ENCODE measurements at places on chromosomes 3 and 15.

GRCh38 chr15:53830707-53831386 is 71.4 kb upstream of the WDR72 start:
- DNase-seq, result no peak

DNA sequence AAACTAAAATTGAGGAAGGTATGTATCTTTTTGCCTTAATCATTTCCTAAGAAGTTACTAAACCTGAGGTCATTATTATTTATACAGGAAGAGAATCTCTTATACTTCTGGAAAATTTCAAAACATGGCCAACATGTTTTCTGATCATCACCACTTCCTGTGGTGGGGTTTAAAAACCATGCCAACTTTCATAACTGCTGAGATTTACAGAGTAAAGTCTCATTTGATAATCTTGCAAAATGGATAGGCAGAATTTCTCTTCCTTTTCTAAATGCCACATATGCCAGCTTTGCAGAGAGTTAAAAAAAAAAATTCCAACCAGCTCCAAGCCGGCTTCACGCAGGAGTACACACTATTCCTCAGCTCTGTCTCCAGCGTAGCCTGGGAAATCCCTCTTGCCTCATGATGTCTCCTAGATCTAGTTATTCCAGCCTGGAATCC is 124.3 kb upstream of the SPRED1 start:
- no peak for DNase-seq

GRCh38 chr3:4835616-4836043 is 143.6 kb upstream of the BHLHE40 start:
- no peak for DNase-seq

GRCh38 chr15:39403640-39404117 is 177.2 kb upstream of the THBS1 start:
- no peak for DNase-seq

DNA sequence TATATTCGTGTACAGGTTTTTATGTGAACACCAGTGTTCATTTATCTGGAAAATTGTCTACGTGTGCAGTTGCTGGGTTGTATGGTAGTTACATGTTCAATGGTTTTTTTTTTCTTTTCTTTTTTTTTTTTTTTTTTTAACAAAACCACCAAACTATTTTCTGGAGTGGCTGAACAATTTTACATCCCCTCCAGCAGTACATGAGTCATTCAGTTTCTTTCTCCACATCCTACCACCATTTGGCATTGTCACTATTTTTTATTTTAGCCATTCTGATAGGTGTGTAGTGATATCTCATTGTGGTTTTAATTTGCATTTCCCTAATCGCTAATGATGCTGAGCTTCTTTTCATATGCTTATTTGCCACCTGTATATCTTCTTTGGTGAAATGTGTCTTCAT is 256.3 kb upstream of the EOMES start:
- no peak for DNase-seq

DNA sequence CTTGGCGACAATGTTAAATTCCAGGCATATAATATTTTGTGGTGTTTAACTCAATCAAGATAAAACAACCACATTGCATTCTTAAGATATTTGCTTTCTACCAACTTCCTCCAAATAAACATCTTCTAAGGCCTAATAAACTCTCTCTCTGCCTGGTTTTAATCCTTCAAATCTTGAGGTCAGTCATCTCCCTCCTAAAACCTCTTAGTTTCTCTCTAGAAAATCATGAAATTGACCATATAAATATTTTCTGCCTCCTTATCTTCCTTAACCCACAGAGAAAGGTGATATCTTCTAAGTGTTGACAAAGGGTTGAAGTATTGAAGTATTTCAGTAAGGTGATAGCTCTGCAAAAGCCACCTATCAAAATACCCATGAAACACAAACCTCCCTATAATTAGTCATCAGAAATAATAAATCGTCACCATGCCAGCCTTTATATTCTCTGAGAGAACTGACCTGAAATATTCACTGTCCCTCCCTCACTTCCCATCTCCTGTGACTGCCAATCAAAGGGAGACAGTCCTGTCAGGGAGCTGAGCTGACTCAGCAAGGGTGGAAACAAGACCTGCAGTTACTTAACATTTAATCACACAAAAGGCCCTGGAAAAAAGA is 1261.1 kb downstream of the ROBO1 start:
- DNase-seq, result no peak

DNA sequence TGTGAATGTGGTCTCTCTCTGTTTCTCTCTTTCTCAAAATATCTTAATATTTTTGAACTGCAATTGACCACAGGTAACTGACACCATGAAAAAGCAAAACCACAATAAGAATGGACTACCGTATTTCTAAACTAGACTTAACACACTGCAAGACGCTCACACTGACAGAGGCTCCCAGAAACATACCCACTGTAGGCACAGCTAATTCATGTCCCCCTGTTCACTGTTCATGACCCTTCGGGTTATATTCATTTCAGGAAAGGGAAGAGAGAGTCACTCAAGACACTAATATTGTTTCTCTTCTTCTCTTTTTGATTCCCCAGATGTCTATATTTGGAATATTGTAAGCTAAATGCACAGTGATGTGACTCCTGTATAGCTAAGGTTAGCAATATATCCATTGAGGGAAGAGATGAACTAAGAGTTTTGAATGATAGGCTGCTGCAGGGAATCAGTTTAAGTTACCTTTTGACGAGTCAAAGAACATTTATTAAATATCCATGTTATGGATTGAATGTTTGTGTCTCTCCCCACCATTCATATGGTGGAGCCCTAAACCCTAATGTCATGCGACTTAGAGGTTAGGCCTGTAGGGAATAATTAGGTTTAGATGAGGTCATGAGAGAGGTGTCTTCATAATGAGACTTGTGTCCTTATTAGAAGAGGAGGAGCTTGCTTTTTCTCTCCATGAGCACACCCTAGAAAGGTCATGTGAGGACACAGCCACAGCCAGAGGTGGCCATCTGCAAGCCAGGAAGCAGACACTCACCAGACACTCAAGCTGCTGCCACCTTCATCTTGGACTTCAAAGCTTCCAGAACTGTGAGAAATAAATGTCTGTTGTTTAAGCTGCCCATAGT is 216.6 kb upstream of the GRM7 start:
- no peak for DNase-seq

- DNase-seq, result no peak
These were observed 379.7 kb upstream of the EPHA6 start for GRCh38 chr3:96434651-96435050.

GRCh38 chr15:43330780-43331087 is 361 bp upstream of the LCMT2 start:
- no peak for DNase-seq

- DNase-seq, result no peak
These were observed 12.4 kb downstream of the GLCE start for GRCh38 chr15:69172847-69173246.

GRCh38 chr3:131091768-131092167 is 65.1 kb downstream of the NEK11 start:
- DNase-seq, result no peak

- DNase-seq, result no peak
These were observed 10.5 kb downstream of the POMGNT2 start for GRCh38 chr3:43095370-43095769.

DNA sequence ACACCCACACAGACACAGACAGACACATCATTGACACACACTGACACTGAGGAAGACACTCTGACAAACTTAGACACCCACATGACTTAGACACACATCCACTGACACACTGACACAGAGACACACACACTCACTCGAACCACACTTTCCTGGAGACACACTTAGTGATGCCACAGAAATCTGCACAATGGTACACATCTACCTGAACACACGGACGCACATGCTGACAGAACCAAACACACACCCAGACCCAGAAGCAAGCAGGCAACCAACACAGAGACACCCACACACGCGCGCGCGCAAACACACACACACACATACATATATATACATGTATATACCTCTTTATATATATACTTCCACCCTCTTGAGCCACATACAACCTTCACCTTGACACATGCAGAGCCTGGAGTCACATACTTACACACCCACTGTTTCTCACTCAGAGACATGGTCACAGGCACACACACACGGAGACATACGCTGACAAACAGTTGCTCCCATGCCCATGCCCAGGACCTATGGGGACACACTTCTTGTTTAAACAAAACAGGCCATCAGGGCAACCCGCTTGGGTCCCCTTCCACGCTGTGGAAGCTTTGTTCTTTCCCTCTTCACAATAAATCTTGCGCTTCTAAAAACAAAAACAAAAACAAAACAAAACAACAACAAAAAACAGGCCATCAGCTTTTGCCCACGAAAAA is 913 bp upstream of the SCN5A start:
- DNase-seq, result no peak

DNA sequence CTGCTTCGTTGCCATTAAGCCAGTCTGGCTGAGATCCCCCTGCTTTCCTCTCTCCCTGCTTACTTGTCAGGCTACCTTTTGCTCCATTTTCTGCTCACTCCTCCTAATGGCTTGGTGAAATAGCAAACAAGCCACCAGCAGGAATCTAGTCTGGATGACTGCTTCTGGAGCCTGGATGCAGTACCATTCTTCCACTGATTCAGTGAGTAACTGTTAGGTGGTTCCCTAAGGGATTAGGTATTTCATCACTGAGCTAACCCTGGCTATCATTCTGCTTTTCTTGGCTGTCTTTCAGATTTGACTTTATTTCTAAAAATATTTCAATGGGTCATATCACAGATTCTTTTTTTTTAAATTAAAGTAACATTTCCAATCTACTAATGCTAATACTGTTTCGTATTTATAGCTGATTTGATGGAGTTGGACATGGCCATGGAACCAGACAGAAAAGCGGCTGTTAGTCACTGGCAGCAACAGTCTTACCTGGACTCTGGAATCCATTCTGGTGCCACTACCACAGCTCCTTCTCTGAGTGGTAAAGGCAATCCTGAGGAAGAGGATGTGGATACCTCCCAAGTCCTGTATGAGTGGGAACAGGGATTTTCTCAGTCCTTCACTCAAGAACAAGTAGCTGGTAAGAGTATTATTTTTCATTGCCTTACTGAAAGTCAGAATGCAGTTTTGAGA is 25.0 kb downstream of the CTNNB1 start:
- no peak for DNase-seq

DNA sequence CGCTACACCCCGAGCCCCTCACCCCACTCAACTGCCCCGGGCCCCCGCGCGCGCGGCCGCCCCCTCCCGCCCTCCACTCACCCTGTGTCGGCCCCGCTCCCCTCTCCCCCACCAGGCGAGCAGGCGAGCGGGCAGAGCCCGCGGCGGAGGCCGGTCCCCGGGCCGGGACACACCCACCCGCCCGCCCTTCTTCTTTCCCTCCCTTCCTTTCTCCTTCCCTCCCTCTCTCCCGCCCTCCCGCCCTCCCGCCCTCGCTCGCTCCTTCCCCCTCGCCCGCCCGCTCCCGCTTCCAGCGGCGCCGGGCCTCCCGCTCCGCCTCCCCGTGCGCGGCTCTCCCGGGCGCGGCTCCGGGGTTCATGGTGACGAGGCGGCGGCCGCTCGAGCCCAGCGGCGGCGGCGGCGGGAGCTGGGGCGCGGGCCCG is at the start of gene CTDSPL:
CTDSPL (plus strand) TSS at position 261 of the 422 bp plus-strand sequence. CDS start 320 bp downstream, outside the sequence.
- no peak for DNase-seq

DNA sequence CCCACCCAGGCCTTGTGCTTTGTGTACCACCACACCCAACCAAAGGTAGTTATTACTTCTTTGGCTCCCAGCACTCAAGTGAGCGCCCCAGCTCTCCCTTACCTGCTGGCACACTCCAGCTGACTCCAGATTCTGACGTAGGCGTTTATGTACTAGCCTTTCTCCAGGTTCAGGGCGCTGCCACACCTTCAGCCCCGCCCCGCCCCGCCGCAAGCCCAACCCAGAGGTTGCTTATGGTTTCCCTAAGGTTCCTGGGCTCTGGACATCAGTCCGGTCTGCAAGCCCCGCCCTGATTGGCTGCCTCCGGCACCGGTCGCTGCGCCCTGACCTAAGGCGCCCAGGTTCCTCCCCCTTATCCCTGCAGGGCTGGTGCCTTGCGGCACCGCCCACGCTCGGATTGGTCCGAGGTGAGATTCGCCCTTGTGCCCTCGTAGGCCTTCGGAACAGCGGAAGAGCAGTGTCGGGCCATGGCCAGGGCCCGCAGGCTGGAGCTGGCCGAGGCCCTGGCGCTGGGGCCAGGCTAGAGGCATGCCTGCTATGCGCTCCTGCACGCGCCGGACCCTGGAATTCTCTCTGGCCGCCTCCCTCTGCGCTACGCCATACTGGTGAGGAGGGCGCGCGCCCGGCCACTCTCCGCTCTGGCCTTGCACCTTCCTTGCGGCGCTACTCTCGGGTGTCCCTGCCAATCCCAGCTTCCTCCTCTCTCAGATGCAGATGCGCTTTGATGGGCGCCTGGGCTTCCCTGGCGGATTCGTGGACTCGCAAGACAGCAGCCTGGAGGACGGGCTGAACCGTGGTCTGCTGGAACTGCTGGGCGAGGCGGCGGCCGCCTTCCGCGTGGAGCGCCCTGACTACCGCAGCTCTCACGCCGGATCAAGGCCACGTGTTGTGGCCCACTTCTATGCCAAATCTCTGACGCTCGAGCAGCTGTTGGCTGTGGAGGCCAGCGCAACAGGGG is 19.8 kb upstream of the NUDT16 start:
- DNase-seq, result no peak

- DNase-seq, result no peak
These were observed 8.8 kb downstream of the RASGRP1 start for GRCh38 chr15:38555686-38556334.

DNA sequence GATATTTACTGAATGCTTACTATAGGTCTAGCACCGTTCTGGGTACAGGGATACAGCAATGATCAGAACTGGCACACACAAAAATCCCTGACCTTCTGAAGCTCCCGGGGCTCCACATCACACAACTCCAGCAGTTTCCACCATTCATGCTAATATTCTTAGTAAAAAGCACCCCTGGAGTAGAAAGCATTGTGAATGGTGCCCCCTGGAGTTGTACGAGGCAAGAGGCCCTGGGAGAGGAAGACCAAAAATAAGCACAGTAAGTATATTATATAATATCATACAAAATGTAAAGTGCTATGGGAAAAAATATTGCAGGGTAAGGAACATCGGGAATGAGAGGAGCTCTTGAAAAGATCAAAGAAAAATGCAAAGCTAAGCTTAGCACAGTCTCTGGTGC is 790 bp upstream of the SRGAP3 start:
- no peak for DNase-seq

All from activated CD8-positive, alpha-beta memory T cell treated with anti-CD3 and anti-CD28 coated beads for 1 hour (primary cell).